ENCODE measurements at places on chromosomes 3 and 15. TPM values are rescaled to one million over a fixed set of nuclear protein-coding genes. Genes with fewer than 3 reads are reported as not detected.

The CRTC3 gene
- 22.5 TPM for total RNA-seq

The TNIK gene
- 67.0 TPM for total RNA-seq

The CCDC54 gene
- not detected for total RNA-seq

The ZNF774 gene
- total RNA-seq: 2.8 TPM

The TIMP4 gene
- 3.2 TPM for total RNA-seq

The FRMD5 gene
- total RNA-seq: 10.0 TPM

The KCNMB2 gene
- total RNA-seq: not detected
